Stimulated activated CD8-positive, alpha-beta memory T cell treated with anti-CD3 and anti-CD28 coated beads, Interleukin-4, amount 100 ng/mL, for 48 hours (primary cell): ENCODE measurements at places on chromosomes 13 and 19.

- no peak for DNase-seq
Measured at GRCh38 chr13:102628559-102628958, 31.8 kb downstream of the TPP2 start.

GRCh38 chr13:112761701-112762689, 72.2 kb downstream of the ATP11A start:
- no peak for DNase-seq

DNA sequence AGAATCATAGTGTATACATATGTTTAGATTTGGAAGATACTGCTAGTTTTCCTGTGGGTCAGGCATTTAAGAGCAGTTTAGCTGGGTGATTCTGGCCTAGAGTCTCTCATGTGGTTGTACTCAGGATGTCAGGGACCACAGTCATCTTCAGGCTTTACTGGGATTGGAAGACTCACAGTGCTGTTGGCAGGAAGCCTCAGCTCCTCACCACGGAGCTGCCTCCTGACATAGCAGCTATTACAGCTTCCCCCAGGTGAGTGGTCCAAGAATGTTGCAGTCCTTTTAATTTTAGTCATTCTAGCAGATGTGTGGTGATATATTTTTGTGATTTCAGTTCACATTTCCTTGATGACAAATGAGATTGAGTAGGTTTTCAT, 16.9 kb upstream of the GPR18 start:
- peak; percentile 55 for DNase-seq

- DNase-seq, result no peak
Measured at GRCh38 chr19:2554856-2555255, 78.9 kb downstream of the GADD45B start.

DNA sequence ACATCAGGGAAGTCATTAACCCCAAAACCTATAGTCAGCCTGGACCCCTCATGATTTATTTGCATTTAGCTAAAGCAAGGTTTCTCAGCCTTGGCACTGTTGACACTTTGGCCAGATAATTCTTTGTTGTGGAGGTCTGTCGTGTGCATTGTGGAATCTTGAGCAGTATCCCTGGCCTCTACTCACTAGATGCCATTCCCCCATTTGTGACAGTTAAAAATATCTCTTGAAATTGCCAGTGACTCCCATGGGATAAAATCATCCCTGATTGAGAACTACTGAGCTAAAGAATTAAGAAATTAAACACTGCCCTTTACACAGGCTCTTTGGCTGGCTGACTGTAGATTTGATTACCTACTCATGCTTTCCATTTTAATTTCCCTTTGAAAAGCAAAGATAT, 102.7 kb downstream of the LMO7 start:
- DNase-seq, result no peak
